Femur (tissue), 1 donor: ENCODE measurements at places on chromosomes 16 and 17.

GRCh38 chr16:71966932-71967331, 33.3 kb downstream of the PKD1L3 start:
- DNase-seq, result no peak

- DNase-seq, result peak; percentile 94
Observed at GRCh38 chr17:1724351-1724868, at the start of gene WDR81. Gene WDR81, plus strand, starts transcription at chr17:1724704. Its CDS starts 256 bp downstream, at chr17:1724960.

DNA sequence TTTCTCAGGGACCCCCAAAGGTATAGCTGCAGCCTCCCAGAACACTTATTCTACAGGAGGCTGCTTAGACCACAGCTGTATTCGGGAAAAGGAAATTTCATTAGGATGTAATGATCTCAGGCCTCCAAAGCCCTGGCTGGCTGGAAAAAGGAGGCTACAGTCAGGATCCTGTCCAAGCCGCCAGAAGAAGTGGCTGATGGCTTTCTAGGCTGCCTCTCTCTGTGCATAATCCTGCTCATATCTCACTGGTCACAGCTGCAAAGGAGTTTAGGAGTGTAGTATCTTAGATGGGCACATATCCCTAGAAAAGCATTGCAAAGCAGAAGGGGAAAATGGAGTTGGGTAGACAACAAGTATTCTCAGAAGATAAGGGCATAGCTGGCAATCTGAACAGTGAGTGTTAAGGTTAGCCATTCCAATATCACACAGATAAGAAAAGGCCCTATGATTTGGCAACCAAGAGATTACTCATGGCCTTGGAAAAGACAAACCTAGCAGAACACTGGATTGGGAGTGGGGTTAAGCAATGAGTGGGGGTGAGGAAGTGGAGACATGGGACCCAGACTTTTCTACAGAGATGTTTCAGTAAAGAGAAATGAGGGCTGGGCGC, 26.0 kb upstream of the PRKCA start:
- no peak for DNase-seq

DNA sequence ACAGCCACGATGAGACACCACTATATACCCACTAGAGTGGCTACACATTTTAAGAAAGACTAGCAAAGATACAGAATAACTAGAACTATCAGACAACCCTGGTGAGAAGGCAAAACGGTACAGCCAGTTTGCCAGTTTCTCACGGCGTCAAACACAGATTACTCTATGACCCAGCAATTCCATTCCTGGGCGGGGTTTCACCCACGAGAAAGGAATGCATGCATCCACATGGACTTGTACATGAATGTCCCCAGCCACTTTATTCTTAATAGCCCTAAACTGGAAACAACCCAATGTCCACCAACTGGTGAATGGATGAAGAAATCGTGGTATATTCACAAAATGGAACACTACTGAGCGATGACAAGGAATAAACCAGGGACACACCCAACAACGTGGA, 74.5 kb downstream of the MYH10 start:
- DNase-seq, result no peak

DNA sequence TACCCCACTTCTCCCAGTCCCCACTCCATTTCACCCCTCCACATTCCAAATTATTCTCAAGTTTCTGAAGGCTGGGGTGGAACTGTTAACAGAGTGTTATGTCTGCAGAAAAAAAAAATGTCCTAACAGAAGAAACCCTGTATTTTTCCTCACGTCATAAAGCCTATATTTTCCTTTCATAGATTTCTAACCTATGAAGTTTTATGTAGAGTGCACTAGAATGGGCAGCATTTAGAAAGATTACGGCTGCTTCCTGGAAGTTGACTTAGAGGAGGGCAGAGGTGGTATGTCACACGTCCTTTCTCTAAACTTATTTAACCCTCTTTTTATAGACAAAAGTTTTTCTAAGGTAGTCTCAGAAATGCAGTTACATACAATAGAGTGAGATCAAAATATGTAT, 139.8 kb upstream of the TOM1L1 start:
- DNase-seq, result no peak

DNA sequence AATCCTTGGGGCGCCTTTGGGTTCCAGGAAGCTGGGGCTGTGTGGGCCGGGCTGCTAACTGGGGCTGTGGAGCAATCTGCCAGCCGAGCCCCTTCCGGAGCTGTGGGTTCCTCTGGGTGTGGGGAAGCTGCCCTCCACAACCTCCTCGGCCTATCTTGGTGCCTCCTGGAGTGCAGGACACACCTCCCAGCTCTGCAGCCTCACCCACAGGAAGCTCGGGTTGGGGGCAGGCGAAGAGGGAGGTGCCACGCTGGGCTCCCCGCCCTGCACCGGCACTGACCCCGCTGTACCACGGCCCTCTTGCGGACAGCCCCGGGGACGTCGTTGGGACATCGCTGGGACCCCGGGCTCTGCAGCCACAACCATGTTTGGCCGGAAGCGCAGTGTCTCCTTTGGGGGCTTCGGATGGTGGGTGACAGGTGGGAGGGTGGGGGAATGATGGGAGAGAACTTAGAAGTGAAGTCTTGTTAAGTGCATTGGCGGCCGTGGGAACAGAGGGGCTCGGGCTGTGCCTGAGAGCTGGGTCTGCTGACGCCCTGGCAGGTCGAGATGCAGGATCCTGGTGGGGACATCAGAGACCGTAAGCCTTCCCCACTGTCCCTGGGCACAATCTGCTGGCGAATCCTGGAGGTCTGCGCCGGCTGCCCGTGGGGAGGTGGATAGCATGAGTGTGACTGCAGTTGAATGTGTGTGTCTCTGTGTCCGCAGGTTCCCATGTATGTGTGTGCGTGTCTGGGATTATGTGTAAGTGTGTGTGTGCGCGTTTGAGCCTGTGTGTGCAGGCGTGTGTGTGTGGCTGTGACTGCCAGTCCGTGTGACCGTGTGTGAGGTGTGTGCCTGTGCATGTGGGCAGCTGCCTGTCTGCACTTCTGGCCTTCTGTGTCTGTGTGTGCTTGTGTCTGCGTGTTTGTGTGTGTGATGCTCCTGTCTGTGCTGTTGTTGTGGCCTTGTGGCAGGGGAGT, at the start of gene RAP1GAP2:
Gene RAP1GAP2, plus strand, starts transcription at position 275 of the 962 bp plus-strand sequence. Its CDS starts 90 bp downstream, at position 365.
- DNase-seq, result peak; percentile 71

DNA sequence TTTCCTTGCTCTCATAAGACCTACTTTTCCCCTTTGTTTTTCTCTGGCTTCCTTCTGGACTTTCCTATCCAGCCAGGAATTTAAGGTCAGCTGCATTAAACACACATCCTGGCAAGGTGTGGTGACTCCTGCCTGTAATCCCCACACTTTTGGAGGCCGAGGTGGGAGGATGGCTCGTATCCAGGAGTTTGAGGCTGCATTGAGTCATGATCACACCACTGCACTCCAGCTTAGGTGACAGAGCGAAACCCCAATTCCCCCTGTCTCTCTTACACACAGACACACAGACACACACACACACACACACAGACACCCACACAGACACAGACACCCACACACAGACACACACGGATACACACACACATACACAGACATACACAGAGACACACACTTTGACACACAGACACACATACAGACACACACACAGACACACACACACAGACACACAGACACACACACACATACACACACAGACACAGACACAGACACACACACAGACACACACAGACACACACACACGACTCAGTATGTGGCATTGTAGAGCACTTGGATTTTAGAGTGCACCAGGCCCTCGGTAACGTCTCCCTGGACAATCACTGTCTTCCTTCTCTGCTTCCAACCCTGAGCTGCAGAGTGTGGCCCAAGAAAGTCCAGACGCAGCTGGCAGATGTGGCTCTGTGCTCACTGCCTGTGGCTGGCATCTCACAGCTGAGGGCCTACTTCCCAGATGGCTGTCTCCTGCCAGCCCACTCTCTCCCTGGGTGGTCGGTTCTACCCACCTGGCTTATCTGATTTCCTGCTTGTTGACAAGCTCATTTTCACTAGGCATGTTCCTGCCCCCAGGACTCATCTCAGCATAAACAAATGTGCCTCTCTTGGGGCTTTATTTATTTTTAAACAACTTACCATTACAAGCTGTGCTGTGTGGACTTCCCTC, 39.0 kb downstream of the NLRP1 start:
- DNase-seq, result no peak

GRCh38 chr16:9159839-9160550, 68.6 kb downstream of the HAPSTR1 start:
- DNase-seq, result peak; percentile 39

DNA sequence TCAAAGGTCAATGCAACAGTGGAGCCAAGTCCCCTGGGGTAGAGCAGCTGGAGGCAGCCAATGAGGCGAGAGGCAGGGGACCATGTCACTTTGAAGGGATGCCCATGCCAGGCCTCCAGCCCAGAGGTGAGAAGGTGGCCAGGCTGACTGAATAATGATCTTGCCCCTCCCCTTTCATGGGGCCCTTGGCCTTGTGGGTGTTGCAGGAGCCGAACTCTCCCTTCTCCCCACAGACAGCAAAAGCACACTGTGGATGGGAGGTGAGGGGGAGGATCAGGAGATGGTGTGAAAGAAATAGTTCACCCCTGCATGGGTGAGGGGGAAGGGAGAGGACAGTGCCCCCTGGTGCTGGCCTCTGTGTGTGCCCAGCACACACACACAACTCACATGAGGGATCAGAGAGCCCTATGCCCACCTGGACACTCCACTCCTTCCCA, 15.8 kb upstream of the TBX21 start:
- DNase-seq, result no peak

GRCh38 chr17:49359990-49360795, 1.9 kb downstream of the ZNF652 start:
- DNase-seq, result no peak

DNA sequence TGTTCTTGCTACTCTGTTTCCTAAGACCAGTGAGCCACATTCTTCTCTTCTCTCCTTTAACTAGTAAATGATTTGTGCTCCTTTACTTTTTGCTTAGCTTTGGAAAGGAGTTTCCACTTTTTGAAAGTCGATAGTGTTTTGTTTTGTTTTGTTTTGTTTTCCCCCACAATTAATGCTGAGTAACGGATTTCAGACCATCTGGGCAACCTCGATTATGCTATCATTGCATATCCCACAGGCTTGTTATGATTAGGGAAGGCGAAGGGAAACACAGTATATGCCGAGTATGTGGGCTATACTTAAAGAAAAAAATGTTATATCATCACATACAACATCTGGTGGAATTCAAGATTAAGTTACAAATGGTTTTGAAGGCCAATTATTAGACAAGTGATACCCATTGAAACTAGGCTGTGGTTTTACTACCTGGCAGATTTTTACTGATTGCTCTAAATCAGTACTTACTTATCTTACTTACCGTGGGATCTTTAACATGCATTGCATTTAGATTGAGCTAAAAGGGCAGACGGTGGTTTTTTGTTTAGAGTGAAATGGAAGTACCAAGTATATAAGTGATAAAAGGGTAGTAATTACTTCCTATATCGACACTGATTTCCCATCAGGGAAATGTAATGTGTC, 361.3 kb upstream of the SOX9 start:
- no peak for DNase-seq

GRCh38 chr17:77366558-77367245, 225.9 kb downstream of the SEC14L1 start:
- DNase-seq, result peak; percentile 32

DNA sequence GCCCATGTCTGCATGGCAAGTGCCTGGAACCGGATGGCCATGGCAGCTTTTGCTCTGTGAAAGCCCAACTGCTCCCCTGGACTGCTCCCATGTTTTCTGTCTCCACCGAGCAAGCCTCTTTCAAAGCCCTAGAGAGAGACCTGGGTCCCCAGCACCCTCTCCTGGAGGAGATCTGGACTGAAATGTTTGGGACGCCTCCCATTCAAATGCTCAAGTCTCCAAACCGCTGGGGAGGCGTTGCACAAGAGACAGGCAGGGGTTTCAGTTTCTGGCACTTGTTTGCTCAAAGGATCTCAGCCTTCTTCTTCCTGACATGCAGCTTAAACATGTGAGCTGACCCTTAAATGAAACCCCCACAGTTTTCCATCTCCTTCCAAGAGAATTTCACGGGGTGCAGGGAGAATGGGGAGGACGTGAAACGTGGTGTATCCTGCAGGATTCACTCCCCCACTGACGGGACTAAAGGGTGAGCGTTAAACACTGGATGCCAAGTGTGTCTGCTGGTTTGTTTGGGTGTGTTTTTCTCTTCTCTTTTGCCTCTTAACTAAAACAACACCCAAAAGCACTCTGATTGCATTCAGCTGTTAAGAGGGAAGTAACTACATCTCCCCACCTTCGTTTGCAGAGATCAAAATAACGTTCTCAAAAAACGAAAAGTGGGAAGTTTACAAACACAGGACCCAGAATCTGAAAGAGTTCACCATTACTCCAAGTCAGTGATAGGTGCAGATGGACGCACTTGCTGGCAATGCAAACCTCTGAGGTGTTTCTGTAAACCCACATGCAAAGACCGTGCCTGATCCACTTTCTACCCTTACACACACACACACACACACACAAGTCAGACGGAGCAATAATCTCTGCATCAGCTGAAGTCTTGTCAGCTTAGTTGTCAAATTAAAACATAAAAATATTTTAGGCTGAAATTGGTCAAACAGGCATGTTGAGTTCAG, 256.9 kb downstream of the C16orf95 start:
- no peak for DNase-seq

DNA sequence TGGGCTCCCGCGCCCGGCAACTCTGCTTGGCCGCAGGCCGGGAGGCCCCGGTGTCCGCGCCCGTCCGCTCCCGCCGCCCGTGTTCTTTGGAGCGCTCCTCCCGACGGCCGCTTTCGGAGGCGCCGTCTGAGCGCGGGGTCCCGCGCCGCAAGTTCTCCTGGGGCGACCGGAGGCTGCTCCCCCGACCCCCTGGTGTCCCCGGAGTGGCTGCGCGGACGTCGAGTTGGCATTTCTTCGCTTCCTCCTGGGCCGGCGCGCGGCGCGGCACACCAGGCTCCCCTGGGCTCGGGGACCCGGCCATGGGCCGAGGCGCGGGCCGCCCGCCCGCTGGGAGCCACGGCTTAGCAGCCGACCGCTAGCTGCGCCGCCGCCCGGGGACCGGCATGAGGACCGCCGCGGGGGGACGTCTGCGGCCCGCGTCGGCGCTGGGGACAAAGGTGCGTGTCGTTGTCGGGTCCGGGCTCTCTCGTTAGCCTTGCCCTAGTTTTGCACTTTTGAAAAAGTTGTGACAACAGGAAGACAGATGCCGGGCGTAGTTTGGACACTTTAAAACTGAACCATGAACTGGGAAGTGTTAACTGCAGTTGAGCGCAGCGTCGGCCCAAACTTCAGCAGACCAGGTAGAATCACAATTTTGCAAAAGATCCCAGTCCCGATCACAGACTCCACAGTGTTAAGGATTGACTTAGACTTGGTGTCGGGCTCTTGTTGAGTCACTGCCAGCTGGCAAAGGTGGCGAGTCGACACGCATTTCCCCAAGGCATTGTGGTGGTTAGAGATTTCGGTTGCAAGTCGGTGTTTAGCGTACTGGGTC, 700 bp downstream of the UBN1 start:
- peak; percentile 54 for DNase-seq
